ENCODE measurements at places on chromosomes 3 and 15.
A peak's percentile ranks its signal among the peaks of the same experiment; 100 is the strongest.

DNA sequence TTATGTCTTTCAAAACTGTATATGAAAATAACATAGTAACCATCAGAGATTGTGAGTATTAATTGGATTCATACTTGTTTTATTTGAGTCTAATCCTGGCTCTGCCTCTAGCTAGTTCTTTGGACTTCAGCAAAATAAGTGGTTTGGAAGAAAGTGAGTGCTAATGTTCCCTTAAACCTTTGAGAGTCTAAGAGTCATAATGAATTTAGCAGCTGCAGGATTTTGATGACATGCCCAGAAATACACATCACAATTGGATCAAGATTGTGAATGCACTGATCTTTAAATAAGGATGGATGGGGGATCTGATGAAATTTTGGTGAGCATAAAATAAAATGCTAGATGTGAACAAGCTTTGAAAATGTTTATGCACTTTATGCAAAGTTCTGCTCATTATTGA, 79.9 kb upstream of the FAM98B start:
- no peak for DNase-seq

DNA sequence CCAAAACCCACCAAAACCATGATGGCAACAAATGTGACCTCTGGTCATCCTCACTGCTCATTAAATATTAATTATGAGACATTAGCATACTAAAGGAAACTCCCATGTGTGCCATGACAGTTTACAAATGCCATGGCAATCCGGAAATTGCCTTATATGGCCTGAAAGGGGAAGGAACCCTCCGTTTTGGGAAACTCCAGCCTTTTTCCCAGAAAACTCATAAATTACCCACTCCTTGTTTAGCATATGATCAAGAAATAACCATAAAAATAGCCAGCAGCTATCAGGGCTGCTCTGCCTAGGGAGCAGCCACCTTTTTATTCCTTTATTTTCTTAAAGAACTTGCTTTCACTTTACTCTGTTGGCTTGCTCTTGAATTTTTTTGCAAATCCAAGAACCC, 992.7 kb downstream of the NTRK3 start:
- DNase-seq, result no peak

- DNase-seq, result no peak
Observed at GRCh38 chr3:187205683-187206082, 8.4 kb downstream of the RTP1 start.

DNA sequence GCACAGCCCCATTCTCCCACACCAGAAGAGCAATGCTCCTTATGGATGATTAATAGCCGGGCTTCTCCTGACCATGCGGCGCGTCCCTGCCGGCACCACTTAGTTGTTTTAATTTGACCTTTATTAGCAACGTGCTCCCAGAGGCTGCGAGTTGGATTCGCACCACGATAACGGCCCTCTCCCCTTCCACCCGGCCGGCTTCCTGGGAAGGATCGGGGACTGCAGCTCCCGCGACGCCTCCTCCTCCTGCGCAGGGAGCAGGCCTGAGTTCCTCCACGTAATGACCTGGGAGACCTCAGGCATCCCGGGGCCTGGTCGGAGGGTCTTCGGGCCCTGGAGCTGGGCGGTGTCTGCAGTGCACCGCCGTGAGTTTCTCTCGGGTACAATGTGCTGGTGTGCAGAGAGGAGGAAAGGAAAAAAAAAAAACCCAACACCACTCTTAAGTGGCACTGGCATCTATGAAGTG, 243.3 kb upstream of the TOPAZ1 start:
- no peak for DNase-seq

DNA sequence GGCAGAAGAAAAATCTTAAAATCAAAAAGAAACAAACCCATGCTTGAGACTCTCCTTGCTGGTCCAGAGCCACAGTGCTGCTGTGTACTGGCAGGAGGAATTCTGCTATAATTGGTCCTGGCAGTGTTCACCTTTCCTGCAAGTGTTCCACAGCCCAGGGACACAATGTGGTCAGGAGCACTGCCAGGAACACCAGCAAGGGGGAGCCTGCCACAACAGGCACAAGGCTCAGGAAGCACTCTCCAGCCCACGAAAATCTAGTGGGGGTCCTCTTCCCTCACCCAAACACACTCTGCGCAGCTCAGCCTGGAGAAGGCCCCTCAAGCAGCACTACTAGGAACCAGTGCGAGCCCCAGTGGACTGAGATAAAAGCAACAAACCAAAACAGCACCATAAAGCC, 92.9 kb downstream of the UBE3A start:
- DNase-seq, result no peak

DNA sequence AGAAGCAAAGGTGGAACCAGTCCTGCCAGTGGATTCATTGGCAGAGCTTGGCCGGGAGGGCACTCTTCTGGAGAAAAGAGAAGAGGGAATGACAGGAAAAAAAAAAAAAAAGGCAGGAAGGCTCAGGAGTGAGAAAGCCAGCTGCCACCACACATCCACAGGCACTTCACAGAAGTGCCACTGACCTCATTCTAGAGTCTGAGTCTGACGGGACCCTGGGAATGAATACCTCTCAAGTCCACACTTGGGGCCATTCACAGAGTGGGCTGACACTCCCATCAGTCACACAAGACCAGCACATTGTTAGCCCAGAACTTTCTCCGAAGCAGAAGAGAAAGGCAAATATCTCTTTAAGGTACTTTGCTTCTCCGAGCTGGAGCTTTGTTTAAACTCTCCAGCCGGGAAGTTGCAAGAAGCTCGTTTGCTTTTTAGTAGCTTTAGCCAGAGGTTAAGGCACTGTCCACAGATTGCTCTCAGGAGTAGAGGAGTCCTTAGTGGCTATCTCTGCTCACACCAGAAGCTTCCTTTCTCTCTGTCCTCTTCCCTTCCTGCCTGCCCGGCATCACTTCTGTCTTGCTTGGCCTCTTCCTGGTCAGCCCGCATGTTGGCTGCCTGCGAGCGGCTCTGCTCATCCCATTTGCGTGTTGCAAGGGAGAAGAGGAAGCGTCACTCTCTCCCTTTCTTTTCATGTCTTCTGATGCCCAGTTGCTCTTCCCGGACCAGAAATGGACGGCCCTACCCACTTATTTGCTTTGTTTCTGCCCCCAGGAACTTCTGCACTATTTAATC, 53.8 kb downstream of the CMTM6 start:
- no peak for DNase-seq

DNA sequence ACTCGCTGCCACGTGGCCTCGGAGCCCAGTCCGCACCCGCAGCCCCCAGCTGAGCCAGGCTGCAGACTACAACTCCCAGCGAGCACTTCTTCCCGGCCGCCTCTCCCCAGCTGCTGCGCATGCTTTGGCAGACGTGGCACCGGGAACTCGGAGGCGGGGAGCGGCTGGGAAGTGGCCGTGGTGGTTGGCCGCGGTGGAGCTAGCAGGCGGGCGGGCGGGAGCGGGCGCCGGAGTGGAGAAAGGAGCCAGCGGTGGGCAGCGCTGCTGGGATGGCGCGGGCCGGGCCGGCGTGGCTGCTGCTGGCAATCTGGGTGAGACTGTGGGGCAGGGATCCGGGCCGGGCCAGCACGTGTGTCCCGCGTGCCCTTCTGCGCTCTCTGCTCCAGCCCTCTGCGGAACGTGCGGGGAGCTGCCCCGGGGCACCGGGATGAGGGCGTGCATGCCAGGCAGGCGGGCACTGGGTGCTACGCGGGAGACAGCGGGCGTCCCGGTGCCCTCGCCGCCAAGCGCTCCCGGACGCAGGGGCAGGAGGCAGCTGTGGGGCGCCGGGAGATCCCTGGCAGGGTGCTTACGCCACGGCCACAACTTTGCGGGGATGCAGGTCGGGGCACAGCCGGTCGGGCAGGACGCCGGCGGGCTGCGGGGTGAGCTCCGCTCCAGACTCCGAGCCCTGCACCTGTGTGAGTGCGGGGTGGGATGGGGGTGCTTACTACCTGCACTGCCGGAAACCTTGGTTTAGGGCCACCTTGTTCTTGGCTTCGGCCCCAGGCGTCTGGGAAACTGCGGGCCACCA, at the start of gene PDIA5:
Gene PDIA5 (plus strand): TSS at position 130 of the 793 bp plus-strand sequence. CDS start 140 bp downstream, at position 270.
- DNase-seq, result peak; percentile 45

- no peak for DNase-seq
Observed at GRCh38 chr3:72485641-72486040, 362.6 kb downstream of the SHQ1 start.

- DNase-seq, result no peak
Observed at GRCh38 chr3:4752201-4753072, 226.8 kb upstream of the BHLHE40 start.

- DNase-seq, result no peak
Observed at GRCh38 chr15:63623232-63623969, 26.2 kb downstream of the FBXL22 start.

DNA sequence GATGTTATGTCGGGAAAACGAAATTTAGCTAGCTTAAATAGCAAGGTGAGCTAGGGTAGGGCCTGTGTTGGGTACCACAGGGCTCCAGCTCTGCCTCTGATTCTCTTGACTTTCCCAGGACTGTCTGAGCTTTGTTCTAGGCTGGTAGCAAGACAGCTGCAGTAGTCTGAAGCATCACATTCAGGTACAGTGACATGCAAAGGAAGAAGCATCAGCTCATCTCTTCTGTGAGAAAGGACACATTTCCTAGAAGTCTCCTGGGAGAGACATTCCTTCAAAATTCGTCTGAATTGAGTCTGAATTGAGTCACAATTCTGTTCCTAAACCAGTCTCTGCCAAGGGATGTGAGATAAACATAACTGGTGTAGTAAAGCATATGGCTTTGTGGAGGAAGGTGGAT, 8.5 kb upstream of the UBXN7 start:
- no peak for DNase-seq

- DNase-seq, result no peak
Observed at GRCh38 chr15:60005352-60006202, 1.5 kb downstream of the FOXB1 start.

DNA sequence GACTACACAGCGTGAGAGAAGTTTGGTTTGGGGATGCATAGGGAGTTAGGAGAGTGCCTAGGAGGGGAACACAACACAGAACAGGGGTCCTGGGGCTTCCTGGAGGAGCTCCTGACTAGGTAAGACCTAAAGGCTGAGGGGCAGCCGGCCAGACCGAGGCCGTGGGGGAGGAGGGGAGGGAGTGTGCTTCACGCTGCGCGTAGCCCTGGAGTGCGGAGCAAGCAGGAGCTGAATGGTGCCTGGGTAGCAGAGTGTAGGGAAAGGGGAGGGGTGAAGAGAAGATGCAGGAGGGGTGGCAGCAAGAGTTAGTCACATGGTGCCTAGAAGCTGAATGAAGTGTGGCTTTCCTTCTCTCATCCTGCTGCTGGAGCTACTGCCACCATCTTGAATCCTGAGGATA, 32.4 kb upstream of the HHATL start:
- no peak for DNase-seq

- no peak for DNase-seq
Observed at GRCh38 chr3:185744997-185745843, 79.6 kb downstream of the IGF2BP2 start.

GRCh38 chr3:128329491-128330213, 137.0 kb downstream of the DNAJB8 start:
- DNase-seq, result no peak

DNA sequence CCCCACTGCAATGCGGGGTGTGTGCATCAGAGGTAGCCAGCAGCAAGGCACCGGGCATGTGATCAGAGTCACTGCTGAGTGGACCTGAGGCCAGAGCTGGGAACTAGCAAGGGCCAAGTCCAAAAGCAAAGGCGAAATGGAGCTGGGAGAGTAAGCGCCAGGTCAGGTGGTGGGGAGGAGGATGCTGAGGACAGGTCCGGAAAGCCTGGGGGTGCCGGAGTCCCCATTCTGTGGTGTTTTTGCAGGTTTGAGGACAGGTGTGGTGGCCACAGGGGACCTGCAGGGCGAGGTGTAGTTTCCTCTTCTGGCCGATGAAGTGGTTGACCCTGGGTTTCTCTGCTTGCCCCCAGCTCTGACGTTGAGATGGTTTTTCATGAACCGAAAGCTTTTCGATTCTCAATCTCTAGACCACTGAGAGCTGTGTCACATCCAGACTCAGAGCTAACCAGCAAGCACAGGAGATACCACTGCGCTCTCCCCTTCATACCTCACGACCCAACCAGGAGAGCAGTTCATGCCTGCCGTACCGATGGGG, 35.0 kb upstream of the HES1 start:
- DNase-seq, result no peak

GRCh38 chr3:69719587-69720122, 19.6 kb upstream of the MITF start:
- no peak for DNase-seq

GRCh38 chr3:149545049-149545448, 70.6 kb downstream of the TM4SF4 start:
- DNase-seq, result no peak

DNA sequence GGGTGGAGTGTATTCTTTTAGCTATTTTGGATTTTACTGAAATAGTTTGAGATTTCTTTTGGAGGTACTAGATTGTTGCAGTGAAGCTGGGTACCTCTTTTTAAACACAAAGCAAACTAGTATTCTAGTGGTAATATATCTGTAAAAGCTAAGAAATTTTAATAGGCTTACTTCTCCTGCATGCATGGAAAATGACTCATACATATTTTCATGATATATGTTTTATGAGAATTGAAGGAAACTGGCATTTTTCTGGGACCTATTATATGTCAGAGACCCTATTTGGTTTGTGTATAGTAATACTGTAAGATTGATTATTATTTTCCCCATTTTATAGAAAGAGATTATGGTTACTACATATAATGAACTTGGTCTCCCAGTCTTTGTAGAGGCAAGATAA, 851.0 kb downstream of the DIPK2A start:
- DNase-seq, result no peak

GRCh38 chr15:25850154-25851111, 12.7 kb downstream of the ATP10A start:
- DNase-seq, result peak; percentile 40

DNA sequence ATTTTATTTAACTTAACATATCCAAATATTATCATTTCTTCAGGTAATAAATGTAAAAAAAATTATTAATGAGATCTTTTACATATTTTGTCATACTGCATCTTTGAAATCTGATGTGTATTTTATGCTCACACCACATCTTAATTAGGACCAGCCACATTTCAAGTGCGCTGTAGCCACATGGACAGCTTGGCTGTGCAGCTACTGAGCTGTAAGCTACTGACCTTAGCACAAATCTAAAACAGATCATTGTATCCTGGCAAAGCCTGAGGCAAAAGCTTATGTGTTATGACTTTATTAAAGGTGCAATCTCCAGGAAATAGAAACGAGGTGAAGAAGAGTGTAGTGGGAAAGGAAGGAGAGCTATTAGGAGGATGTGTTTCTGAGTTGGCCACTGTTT, 126.7 kb upstream of the UBE2E2 start:
- DNase-seq, result no peak

- no peak for DNase-seq
Observed at GRCh38 chr3:50336452-50337174, 4.0 kb downstream of the RASSF1 start.

GRCh38 chr3:14472471-14473351, 67.4 kb downstream of the GRIP2 start:
- DNase-seq, result no peak

DNA sequence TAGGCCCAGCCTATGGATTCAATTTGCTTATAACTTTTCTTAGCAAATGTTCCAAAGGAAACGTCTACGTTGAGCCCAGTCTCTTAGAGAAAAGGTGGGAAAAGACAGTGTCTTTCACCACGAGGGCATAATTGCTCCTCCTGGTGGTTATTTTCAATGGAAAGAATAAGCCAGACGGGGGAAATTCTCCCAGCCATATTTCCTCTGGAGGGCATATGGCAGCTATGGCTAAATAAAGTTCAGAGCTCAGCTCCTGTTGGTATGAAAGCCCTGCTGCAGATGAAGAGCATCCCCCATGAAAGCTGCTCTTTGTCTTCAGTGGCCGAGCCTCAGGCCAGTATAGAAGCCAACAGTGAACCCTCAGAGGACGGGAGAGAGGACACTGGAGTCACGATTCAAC, 297.9 kb downstream of the RYR3 start:
- no peak for DNase-seq

GRCh38 chr15:81032818-81033217, 32.1 kb downstream of the TLNRD1 start:
- no peak for DNase-seq
